ENCODE measurements at places on chromosomes 11 and 22. TPM values are rescaled to one million over a fixed set of nuclear protein-coding genes. Genes with fewer than 3 reads are reported as not detected.

Gene RBFOX2
- 54.4 TPM for total RNA-seq

Gene SHANK3
- 1.2 TPM for total RNA-seq

Gene NLRP6
- not detected for total RNA-seq

Gene CDC42EP2
- total RNA-seq: 15.1 TPM

Gene OPCML
- 0.10 TPM for total RNA-seq

Gene DTX4
- 0.38 TPM for total RNA-seq

All from NCI-H460 (cell line).